ENCODE measurements at places on chromosomes 16 and 17.

DNA sequence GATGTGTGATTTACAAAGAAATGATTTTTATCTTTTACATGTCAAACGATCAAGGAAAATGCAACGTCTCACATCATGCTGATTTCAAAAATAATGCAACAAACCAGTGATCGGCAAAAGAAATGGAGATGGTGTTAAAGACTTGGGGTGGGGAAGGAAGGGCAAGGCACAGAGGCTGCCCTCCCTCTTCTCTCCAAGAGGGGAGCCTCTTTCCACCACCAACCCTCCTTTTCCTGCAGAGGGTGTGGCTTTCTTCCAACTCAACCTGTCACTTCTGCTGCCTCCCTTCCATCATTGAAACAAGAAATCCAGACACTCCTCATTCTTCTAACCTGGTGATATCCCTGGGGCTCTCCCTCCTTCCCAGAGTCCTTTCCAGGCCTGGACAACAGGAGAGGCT lies 320.8 kb downstream of the SLC39A11 start:
- no peak for DNase-seq

DNA sequence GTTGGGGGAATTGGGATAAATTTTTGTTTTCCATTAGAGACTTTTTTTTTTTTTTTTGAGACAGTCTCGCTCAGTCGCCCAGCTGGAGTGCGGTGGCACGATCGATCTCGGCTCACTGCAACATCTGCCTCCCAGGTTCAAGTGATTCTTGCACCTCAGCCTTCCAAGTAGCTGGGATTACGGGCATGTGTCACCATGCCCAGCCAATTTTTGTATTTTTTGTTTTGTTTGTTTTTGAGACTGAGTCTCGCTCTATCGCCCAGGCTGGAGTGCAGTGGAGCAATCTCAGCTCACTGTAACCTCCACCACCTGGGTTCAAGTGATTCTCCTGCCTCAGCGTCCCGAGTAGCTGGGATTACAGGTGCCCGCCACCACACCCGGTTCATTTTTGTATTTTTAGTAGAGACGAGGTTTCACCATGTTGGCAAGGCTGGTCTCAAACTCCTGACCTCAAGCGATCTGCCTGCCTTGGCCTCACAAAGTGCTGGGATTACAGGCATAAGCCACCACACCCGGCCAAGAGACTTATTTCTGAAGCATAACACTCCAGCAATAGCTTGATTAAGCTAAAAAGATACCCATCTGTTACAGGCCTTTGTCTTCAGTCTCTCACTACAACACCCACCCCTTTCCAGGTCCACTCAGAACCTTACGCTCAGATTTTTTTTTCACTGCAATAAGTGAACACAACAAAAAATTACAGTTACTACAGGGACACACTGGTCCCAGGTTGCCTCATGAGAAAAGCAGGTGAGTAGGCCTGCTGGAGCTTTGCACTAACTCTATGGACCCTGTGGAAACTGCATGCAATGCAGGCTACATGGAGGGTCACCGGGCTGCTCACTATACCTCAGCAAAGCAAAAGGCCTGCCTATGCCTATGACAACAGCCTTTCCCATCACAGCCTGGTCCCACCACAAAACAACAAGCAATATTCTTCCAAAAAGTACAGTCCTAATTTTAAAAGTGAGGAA lies 34.6 kb downstream of the KANSL1 start:
- no peak for DNase-seq

- no peak for DNase-seq
Observed at GRCh38 chr16:87161822-87162676, 155.1 kb downstream of the C16orf95 start.

DNA sequence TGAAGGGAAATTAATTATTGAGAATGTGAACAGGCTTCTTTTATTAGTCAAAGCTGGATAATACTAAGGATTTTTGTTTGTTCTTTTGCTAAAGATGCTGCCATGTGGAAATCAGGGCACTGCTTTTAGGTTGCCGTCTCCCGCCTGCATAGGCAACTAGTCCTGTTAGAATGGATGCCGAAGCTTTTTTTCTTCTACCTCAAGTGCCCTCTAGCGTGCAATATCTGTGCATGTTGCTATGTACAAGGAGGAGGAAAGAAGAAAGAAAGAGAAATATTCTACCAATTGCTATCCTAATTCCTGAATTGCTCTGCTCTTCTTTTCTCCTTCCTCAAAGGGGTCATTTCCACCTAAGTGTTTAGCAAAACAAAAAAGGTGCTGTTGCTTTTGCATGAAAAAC lies 5.2 kb upstream of the CDH8 start:
- no peak for DNase-seq

GRCh38 chr16:30429418-30429677 lies 482 bp downstream of the DCTPP1 start:
- DNase-seq: no peak

DNA sequence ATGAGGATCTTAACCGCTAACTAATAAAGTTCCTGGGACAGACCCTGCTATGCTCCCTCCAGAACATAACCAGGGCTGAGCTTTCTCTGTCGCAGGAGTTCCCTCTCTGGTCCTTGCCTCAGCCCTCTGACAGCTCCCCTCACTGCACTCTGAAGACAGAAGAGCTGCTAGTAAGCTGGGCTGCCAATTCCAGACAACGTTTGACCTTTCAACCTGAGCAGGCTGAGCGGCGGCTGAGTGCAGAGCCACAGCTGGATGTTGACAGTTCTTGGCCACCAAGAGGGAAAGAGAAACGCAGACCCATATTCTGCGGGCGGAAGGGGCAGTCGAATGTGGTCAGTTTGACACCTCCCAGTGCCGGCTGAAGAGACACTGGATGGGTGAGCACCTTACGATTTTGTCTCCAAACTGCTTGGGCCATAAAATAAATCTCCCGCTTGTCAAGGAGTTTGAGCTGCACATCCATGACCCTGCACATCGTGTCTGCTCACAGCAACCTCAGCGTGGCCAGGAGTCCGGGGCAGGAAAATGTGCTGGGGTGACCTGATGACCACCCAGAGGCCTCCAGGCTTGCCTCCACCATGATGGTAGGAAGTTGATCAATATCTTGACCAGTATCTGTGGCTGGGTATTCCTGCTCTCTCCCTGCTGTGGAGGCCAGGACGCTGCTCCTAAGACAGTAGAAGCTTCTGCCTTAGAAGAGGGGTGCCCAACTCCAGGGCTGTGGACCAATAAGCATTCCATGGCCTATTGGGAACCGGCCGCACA lies 209.2 kb downstream of the PARN start:
- DNase-seq: no peak

Measured in GM10248 (cell line).